Motor neuron (in vitro differentiated cells): ENCODE measurements at places on chromosomes 11 and 22. TPM values are rescaled to one million over a fixed set of nuclear protein-coding genes. Genes with fewer than 3 reads are reported as not detected.

Gene LAYN
- 0.23 TPM in 1 of 2 replicates, not detected in the other for total RNA-seq

DNA sequence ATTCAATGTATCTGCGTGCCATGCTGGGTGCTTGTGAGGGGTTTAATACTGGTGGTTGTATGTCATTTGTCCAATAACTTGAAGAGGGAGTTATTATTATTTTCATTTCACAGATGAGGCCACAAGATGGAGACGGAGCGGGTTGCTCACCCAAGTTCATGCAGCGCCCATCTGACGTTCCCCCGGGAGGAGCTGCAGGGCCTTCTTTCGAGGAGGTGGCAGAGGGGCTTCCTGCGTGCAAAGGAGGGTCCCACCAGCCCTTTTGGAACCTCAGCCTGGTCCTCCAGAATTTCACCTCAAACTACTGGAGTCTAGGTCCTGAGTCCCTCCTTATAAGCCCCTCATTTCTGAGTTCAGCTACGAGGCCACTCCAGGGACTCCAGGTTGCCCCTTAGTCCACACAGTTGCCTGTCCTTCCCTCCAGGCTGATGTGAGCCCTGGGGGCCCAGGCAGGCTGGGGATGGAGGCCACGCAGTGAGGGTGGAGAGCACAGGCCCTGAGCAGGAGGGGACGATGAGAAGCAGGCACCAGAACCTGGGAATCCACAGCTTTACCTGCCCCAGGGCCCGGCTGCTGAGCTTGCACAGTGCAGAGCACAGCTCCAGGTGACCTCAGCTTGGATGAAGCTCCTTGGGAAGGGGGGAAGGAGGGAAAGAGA lies 2.9 kb upstream of the VSIG10L2 start:
- no peak for ATAC-seq

DNA sequence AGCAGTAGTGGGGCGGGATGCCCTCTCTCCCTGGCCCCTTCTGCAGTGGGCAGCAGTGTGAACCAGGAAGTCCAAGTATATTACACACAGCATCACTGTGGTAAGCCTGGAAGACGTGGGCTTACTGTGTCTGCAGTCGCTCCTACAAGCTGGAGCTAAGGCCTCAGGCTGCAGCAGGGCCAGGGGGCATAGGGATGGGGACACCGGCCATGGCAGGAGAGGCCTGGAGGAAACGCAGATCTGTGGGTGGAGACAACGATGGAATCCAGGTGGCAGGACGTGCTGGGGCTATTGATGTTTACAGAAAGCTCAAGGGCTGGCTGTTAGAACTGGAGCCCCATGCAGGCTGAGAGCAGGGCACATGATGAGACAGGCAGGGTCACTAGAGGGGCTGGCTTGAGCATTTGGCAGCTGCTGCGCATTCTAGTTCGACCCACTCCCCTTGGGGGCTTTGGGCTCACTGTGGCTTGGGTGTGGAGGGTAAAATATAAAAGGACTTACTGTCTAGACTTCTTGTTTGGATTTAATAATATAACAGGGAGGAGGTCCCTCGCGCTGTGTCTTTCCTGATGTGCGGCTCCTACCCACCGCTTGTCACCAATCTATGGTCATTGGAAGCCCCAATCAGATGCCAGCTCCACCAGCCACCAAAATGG lies 539.5 kb downstream of the TBC1D22A start:
- no peak for ATAC-seq

DNA sequence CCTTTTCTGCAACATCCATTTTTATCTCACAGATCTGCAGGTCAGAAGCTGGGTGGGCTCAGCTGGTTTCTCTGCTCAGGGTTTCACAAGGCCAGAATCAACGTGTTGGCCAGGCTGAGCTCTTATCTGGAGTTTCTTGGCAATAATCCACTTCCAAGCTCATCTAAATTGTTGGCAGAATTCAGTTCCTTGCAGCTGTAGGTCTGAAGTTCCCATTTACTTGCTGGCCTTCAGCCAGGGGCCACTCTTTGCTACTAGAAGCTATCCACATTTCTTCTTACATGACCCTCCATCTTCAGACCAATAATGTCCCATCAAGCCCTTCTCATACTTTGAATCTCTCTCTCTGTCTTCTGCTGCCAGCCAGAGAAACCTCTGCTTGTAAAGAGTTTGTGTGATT lies 103.5 kb downstream of the WNT11 start:
- ATAC-seq, result no peak
